ENCODE measurements at places on chromosomes 7 and 10. TPM values are rescaled to one million over a fixed set of nuclear protein-coding genes. Genes with fewer than 3 reads are reported as not detected.

SCRN1 gene
- 2.1 TPM for total RNA-seq

CPVL gene
- 30.0 TPM for total RNA-seq

LRRC72 gene
- total RNA-seq = not detected

- no peak for DNase-seq
Measured at GRCh38 chr7:155228459-155228845, 69.2 kb upstream of the INSIG1 start.
